ENCODE measurements at places on chromosomes 6 and 20.

DNA sequence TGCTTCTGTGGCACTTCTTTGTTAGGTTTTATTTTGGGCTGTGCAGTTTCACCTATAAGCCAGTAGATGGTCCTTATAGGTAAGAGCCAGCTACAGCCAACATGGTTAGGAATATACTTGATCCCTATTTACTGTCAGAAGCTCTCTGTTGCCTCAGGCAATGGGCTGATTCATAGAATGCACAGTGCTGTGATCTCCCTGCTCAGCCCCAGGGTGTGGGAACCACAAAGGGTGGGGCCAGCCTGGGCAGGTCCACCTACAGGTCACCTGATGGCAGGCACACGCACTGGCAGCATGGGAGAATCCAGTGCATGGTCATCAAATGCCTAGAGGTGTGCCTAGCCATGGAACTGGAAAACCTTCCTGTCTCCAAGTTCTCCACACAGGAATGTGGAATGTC lies 191.9 kb downstream of the MOXD1 start:
- no peak for DNase-seq

GRCh38 chr6:152474354-152474753 lies 162.8 kb downstream of the SYNE1 start:
- DNase-seq = no peak

- DNase-seq = no peak
These were observed 55.5 kb upstream of the CCDC167 start for GRCh38 chr6:37555040-37555781.

DNA sequence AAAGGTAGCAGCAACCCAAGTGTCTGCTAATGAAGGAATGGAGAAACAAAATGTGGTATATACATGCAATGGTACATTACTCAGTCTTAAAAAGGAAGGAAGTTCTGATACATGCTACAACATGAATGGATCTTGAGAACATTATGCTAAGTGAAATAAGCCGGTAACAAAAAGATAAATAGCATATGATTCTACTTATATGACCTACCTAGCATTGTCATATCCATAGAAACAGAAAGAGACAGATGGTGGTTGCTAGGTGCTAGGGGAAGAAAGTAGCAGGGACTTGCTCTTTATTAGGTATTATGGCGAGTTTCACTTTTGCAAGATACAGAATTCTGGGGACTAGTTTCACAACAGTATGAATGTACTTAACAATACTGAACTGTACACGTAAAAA lies 46.6 kb downstream of the UBR2 start:
- DNase-seq = no peak

DNA sequence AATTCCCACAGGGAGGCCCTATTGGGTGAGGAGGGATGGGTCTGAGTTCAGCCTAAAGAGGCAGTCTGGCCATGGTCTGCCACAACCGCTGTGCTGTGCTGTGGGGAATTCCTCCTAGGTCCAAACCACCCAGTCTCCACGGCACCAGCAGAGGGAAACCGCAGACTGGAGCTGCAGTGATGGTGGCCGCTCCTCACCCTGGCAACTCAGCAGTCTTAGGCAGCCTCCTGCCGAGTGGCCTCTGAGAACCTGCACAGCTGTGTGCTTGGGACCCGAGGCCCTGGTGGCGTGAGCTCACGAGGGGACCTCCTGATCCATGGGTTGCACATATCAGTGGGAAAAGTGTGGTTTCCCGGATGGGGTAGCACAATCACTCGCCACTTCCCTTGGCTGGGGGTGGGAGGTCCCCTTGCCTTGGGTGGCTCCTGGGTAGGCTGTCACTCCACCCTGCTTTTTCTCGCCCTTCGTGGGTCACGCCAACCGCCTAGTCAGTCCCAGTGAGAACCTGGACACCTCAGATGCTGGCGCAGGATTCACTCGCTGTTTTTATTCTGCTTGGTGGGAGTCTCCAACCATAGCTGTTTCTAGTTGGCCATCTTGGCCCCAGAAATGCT lies 242.2 kb downstream of the CDH26 start:
- DNase-seq = no peak

DNA sequence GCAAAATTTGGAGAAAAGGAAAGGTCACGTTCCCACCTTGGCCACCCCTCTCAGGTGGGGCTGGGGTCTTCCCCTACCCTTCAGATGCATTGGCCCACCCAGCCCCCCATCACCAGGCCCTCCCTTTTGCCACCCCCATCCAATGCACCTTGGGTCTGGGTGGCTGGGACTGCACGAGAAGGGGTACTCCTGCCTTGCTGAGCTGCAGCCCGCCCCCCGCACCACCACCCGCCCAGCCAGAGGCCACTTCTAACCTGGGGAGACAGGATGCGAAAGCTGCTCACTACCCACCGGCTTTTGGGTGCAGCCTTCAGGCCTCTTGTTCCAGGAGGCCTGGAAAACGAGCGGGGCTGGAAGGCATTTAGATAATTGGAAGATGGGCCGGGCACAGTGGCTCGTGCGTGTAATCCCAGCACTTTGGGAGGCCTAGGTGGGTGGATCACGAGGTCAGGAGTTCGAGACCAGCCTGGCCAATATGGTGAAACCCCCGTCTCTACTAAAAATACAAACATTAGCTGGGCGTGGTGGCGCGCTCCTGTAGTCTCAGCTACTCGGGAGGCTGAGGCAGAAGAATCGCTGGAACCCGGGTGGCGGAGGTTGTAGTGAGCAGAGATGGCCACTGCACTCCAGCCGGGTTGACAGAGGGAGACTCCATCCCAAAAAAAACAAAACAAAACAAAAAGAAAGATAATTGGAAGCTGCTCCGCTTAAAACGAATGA lies 1.2 kb upstream of the CDC25B start:
- no peak for DNase-seq

DNA sequence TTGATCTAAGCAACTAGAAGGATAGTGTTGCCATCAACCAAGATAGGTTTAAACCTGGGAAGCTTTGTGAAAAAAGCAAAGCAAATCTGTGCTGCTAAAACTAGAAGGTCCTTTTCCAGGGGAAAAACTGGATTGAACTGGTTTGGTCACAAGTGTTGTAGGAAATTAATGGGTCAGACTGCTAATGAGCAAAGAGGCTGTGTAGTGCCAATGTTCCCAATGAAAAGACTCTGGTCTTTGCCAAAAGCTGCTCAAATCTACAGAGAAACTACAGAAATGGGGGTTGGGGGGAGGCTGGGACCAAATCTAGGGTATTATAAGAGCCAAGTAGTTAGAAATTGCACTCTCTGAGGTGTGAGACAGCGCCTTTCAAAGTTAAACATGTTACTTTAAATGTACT lies 85.0 kb downstream of the PLCG1 start:
- no peak for DNase-seq

GRCh38 chr6:26360451-26361416 lies 4.3 kb upstream of the BTN3A2 start:
- DNase-seq = no peak
